ENCODE measurements at places on chromosomes 12 and 14. TPM values are rescaled to one million over a fixed set of nuclear protein-coding genes. Genes with fewer than 3 reads are reported as not detected.

The KRT71 gene
- total RNA-seq, result not detected

The C12orf50 gene
- total RNA-seq, result not detected

The OVCH1 gene
- under 0.01 TPM for total RNA-seq

The CDK17 gene
- 73.8 TPM for total RNA-seq

The MYL6B gene
- total RNA-seq, result 70.9 TPM

The KRT6A gene
- total RNA-seq, result not detected

The TCP11L2 gene
- total RNA-seq, result 30.0 TPM

The ZC2HC1C gene
- 0.64 TPM for total RNA-seq

The AICDA gene
- not detected for total RNA-seq

The NID2 gene
- total RNA-seq, result 259 TPM

The TMEM233 gene
- total RNA-seq, result not detected

The FAM181A gene
- not detected for total RNA-seq

The CLEC1A gene
- total RNA-seq, result not detected

The TAC3 gene
- total RNA-seq, result 0.43 TPM

The CMKLR1 gene
- 1.7 TPM for total RNA-seq

The CCDC38 gene
- total RNA-seq, result not detected

The CBLN3 gene
- total RNA-seq, result 1.7 TPM

The PDZRN4 gene
- total RNA-seq, result not detected

All from fibroblast of villous mesenchyme (primary cell).